Stimulated activated CD8-positive, alpha-beta memory T cell treated with anti-CD3 and anti-CD28 coated beads, Interleukin-4, amount 100 ng/mL, for 1 hour (primary cell): ENCODE measurements at places on chromosomes 2 and 18.

- no peak for DNase-seq
Measured at GRCh38 chr2:188292348-188293239, 920 bp downstream of the GULP1 start.

- no peak for DNase-seq
Measured at GRCh38 chr2:74925361-74925786, 33.1 kb upstream of the POLE4 start.

DNA sequence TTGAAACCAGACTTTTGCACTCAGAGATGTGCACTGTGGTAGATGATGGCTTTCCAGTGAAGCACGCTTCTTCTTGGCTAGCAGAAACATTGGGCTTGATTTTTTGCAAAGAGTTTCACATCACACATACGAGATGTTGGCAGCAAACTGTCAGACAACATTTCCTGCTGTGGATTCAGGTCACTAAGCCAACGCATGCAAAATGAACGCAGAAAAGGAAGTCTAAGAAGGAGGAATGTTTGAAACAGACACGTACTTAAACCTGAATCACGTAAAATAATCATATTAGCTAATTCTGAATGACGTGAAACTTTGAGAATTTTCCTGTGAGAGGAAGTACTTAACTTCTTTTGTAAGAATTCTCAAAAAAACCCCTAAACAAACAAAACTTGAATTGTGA lies 88.1 kb downstream of the EPB41L3 start:
- DNase-seq, result no peak

DNA sequence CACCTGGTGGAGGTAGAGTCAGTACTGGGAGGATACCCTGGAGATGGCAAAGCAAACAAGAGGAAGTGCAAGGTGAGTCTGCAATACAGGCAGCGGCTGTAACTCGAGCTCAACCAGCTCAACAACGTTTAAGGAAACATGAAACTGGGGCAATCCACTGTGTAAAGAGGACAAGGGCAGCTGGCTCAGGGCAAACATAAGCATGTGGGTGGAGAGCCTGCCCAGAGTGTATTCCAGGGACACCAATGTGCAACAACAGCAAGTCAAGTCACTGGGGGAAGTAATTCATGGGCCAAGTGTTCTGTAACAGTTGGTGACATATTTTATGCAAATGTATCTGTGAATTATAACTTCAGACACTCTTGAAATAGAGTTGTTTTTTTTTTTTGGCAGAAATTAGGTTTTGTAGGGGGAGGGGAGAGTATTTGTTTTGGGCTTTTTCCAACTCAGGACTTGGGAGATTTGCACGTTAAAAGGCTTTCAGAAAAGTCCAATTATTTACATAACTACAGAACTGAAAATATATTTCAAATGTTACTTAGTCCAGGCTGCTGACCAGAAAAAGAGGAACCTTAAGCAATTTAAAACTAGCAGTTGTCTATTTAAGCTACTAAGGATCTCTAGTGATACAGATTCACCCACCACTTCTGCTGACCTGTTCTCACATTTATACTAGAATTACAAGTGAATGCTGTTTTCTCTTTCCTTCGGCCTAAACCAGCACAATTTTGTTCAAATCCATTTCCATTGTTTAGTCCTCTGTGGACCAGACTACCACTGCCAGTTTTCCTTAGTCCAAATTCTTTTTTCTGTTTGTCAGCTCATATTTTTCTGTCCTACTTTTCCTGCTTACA lies 18.6 kb downstream of the NRXN1 start:
- DNase-seq, result no peak

GRCh38 chr18:51867767-51868166 lies 472.2 kb upstream of the DCC start:
- no peak for DNase-seq

DNA sequence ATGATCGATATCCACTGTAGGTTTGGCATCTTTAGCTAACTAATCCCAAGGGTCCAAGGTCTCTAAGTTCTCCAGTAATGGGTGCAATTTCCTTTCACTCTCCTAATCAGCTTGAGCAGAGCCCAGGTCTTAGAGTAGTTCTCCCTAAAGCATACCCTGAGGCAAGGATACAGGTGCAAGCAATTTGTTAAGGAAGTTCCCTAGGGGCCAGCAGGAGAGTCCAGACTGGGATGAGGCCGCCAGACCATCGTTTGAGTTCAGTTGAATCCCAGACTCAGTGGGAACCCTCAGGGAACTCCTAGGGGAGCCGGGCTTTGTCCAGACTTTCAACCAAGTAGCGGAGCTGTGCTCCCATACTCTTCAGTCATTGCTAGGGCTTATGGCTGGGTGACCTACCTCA lies 835.4 kb upstream of the CDH2 start:
- no peak for DNase-seq

DNA sequence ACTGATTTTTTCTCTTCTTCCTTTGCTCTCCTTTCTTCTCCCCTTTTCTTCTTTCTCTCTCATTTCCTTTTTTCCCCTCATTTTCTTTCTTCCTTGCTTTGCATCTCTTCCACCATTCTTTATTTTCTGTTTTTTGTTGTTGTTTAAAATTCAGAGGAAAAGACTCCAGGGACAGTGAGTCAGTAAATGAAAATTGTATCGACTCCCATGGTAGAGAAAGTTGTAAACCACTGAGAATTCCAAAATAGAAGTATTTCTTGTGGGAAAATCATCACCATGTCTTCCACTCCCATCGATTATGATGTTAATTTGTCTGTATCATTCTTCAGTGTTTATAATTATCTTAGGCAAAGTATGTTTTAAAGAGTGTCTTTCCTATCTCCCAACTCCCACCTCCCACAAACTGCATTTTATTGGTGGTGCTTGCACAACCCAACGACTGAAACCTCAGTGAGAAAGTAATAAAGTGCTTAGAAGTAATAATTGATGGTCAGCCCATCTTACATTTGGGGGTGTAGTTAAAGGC lies 134.3 kb downstream of the IRS1 start:
- DNase-seq, result no peak

DNA sequence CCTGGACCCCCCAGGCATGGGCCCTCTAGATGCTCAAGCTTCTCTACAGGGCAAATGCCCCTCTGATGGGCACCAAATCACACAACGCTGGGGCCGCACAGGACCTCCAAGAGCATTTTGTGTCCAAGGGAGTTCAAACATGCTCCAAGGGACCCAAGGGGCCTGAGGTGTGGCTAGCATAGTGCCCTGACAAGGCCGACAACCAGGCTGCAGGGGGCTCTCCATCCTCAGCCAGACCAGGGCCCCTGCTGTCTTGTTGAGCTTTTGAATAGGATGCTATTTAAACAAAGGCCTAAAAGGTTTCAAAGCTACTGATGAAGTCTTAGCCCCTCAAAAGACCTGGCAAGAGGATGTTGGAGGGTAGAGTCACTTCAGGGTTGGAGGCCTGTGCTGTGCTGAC lies 33.1 kb downstream of the EN1 start:
- no peak for DNase-seq

GRCh38 chr2:23425885-23426262 lies 40.9 kb downstream of the KLHL29 start:
- DNase-seq, result no peak

DNA sequence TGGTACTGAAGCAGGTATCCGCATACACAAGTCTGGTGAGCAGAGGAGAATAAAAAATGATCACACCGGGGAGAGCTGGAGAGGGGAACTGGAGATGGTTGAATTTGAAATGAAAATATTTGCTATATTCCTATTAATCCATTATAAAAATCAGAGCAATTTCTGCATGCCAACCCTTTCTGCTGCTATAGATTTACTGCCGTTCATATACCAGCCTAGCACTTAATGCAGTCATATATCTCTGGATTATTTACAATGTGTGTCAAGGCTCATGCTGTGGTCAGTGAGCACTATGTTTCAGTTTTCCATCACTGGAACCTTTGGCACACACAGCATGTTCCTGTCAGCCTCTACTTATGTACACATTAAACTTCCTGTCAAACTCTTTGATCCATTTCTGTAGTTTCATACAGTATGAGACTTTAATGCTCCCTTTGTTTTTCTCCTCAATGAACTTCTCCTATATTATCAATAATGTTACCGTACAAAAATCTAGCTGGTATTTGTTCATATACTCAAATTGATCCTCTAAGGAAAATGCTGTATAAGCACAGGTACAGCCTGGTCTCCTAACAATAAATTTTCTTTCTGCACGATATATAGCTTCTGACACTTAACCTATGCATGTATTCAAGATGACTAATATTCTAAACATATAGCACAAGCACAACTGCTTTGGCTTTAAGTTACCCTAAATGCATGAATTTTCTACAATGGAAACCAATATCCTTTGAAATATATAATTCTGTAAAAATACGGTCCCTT lies 36.7 kb downstream of the FANCL start:
- no peak for DNase-seq

DNA sequence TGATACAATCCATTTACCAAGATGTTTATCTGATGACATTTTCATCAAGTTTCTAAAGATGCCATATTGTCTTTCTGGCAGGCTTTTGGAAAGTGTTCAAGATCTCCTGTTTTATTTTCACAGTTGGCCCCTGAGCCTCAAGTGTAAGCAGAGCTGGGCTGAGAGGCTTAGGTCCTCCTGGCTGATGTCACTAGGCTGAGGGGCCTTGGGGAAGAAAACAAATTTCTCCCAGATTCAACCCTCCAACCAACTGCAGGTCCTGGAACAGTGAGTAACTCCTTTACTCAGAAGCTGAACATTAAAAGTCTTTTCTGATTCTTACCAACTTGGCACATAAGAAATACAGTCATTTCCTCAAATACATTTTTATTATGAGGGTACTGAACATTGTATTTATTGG lies 14.9 kb upstream of the IL1RL1 start:
- DNase-seq, result no peak

DNA sequence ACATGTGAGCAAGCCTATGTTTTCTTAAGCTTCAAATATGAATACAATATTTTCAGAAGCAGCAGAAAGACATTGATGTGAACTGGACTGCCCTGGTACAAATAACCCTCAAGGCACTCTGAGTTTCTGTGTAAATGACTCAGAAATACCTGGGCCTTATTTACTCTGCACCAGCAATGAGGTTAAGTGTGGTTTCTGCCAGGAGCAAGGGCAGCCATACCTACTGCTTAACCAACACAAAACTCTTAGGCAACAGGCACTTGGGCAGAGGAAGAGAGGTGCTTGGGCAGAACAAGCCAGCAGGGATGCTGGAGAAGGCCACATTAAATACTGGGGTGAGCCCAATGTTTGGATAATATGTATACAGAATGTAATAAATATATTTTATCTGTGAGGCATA lies 29.4 kb upstream of the ARL5A start:
- DNase-seq, result no peak

- no peak for DNase-seq
Measured at GRCh38 chr2:41990688-41991087, 57.1 kb upstream of the PKDCC start.

DNA sequence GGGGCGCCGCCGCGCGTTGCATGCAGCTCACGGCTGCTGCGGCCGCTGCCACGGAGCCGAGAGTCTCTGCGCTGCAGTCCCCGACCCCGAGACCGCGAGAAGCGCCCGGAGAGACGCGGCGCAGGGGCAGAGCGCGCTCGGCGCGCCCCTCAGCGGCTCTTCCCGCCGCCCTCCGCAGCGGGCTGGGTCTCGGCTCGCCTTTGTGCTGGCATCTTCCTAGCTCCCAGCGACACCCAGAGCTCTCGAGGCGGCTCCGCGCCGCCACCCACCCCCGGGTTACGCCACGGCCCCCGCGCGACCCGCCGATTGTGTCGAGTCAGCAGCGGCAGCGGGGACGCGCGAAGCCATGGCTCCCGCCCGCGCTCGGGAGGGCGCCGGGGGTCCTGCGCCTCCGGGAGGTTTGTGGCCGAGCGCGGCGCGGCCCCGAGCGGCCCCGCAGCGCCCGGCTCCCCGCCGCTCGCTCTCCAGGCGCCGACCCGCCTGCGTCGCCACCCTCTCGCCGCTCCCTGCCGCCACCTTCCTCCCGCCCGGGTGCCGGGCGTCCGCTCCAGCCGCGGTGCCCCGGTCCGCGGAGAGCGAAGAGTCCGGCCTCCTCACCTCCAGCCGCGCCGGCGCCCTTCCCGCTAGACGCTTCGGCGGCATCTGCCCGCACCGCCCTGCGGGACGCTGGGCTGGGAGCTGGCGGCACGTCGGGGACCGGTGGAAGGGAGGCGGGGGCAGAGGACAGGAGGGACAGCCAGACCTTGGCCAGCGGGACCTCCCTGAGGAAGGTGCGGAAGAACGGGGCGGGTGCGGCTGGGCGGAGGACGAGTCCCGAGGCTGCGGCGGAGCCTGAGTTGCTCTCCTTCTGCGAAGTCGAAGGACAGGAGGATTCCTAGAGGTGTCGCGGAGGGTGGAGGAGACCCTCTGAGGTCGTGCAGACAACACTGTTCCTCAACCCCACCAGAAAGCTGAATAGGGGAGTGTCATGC lies 46.3 kb upstream of the CCDC150 start:
- DNase-seq, result no peak

GRCh38 chr2:197515315-197515738 lies 539 bp upstream of the MOB4 start:
- no peak for DNase-seq

GRCh38 chr2:43831543-43832294 lies 6.9 kb downstream of the ABCG5 start:
- no peak for DNase-seq

DNA sequence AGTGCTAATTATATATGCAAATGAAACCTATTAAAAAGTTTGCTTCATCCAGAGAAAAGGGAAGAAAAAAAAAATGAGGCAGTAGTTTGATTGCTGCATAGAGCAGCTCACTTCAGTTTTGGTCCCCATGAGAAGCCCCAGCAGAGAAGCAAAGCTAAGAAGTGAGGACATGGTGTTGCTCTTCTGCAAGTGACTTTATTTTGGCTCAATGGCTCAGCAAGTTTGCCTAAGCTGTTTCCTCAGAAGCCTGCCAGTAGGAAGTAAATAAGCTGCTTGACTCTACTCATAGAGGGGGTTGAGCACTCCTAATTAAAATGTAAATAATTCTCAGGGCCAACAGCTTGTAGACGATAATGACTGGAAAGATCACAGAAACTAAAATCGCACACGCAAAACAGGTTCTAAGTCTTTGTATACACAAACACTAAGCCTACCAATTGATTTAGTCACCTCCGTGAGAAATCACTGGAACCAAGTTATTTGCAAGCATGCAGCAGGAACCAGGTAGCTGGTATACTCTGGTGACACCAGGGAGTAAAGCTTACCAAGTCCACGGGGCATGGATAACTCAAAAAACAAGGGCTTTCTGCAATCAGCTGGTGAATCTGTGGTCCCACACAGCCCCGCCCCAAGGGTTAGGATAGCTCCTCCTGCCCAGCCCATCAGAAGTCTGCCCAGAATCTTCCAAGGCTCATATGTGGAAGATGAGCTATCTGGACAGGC lies 39.7 kb upstream of the NABP1 start:
- no peak for DNase-seq

GRCh38 chr18:46859855-46860254 lies 57.5 kb downstream of the PIAS2 start:
- DNase-seq, result no peak

DNA sequence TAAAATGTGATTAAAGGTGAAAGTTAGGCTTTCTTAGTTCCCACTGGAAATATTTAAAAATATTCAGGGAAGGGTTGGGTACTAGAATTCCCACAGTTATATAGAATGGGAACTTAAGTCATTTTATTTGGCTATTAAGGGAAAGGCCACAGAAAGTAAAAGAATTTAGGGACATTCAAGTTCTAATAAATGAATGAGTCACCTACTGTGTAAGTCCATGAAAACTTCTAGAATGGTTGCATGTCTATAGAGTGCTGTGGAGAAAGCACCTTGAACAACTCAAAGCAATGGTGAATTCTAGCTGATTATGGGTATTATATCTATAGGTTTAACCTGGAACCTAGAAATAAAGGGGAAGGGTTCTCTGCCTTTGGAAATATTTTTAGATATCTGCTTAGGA lies 28.1 kb upstream of the SLC4A10 start:
- DNase-seq, result no peak
